ENCODE measurements at places on chromosomes 3 and 15.

DNA sequence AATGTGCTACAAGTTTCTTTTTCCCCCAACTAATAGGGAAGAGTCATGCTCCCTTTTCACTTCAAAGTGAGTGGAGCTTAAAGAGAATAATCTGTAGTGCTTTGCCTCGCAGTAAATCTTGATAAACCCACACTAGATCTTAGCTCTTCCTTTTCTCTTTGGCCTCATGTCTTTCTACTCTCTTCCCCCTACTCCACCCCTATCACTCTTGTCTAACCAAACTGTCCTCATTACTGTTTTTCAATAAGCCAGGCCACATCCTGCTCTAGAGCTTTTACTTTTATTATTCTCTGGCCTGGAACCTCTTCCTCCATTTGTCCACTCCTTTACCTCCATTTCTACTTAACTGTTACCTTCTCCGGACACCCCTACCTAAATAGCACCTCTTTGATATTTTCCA, 291.0 kb upstream of the SATB1 start:
- no peak for DNase-seq

DNA sequence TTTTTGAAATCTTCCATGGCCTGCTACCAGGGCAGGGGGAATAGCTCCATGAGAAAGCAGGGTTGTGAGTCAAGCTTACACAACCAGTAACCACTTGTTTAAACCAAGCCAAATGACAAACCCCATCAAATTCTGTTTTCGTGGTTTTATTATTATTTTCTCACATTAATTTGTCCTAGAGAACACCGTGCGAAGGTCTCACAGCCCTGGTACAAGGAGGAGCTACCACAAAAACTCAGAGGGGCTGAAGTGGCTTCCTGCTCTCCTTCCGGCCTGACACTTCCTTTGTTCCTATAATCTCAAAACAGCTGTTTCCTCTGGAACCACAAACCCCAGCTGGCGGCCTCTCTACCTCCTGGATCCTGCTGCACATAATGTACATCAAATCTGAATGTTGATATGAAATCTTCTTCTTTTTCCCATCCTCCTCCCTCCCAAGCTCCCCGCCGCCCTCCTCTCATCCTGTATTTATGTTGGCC, 375.9 kb downstream of the MCTP2 start:
- DNase-seq: no peak

- DNase-seq: peak; percentile 16
These were observed 246.5 kb downstream of the ROBO1 start for GRCh38 chr3:79521221-79521848.

GRCh38 chr15:73305331-73306211, 63.2 kb downstream of the HCN4 start:
- DNase-seq: peak; percentile 20

- no peak for DNase-seq
These were observed 7.5 kb downstream of the C3orf22 start for GRCh38 chr3:126551121-126551838.

DNA sequence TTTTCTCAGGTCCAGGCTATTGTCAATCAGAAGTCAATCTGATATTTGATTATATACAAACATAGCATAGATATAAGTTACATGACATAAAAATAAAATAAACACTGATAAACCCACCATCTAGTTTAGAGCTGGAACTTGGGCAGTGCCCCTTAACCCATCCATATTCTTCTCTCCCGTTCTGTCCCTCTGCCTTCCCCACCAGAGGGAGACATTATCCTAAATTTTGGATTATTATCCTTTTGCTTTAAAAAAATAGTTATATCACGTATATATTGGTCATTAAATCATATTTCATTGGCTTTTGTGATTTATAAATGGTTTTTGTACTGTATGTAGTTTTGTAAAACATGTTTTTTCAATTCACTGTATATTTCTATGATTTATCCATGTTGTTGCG, 107.9 kb downstream of the GMPS start:
- DNase-seq: no peak

GRCh38 chr3:25723802-25724201, 59.1 kb upstream of the TOP2B start:
- DNase-seq: no peak

DNA sequence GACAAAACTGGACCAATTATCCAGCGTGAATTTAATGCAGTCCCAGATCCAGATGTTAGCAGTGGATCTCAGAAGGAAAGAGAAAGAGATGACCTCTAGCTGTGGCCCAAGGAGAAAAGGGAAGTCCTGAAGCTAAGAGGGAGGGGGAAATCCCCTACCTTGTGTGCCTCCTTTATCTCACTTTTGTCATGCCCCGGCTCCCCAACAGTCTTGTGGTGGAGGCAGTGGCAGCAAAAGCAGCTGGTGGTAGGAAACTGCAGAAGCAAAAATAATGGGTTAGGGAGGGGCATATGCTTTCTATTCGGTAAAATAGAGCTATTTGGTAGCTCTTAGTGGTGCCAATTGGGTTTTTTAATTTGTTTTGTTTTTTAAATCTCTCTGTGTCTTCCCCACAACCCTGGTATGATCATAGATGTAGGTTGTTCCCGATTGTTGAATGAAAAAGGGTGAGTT, 56.5 kb downstream of the MCTP2 start:
- no peak for DNase-seq

DNA sequence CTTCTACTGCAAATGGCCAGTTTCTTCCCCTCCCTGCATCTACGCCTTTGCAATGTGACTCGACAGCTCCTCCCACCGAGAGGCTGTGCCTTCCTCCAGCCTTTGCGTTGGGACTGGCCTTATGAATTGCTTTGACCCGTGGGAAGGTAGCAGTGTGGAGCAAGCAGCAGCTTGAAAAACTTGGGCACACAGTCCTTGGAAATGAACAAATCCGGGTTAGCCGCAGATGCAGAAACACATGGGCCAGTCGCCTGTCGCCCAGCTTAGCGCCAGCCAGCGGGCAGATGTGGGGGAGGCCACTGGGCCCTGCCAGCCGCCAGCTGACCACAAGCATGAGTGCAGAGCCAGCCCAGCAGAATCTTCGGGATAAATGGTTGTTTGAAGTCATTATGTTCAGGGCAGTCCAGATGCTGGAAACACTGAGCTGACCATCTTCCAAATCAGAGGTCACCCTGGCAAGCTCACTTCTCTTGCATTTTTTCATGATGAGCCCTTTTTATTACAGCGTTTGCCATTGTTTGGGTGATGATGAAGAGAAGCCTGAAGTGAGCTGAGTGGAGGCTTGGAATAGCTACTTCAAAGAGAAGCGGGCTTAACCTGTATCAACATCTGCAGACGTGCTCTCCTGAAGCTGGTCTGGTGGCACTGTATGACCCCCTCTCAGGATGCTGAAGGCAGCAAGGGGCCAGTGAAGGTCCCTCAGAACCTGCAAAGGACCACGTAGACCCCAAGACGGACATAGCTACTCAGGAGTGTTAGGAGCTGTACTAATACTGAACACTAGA, 9.8 kb downstream of the SELENOS start:
- no peak for DNase-seq

GRCh38 chr3:135034291-135034768, 239.3 kb downstream of the EPHB1 start:
- DNase-seq: peak; percentile 9

GRCh38 chr3:96300743-96301142, 513.7 kb upstream of the EPHA6 start:
- no peak for DNase-seq

- DNase-seq: no peak
These were observed 9.9 kb downstream of the MB21D2 start for GRCh38 chr3:192907784-192908183.

DNA sequence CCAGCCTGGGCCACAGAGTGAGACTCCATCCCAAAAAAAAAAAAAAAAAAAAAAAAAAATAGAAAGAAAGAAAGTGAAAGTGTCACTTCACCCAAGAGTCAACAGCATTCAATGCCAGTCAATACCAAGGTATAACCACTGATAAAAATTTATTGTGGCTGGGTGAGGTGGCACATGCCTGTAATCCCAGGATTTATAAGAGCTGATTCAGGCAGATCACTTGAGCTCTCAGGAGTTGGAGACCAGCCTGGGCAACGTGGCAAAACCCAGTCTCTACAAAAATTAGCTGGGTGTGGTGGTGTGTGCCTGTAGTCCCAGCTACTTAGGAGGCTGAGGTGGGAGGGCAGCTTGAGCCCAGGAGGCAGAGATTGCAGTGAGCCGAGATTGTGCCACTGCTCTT, 46.5 kb upstream of the PIK3CB start:
- no peak for DNase-seq

- DNase-seq: no peak
These were observed 84.1 kb upstream of the LINGO1 start for GRCh38 chr15:77716632-77717332.

DNA sequence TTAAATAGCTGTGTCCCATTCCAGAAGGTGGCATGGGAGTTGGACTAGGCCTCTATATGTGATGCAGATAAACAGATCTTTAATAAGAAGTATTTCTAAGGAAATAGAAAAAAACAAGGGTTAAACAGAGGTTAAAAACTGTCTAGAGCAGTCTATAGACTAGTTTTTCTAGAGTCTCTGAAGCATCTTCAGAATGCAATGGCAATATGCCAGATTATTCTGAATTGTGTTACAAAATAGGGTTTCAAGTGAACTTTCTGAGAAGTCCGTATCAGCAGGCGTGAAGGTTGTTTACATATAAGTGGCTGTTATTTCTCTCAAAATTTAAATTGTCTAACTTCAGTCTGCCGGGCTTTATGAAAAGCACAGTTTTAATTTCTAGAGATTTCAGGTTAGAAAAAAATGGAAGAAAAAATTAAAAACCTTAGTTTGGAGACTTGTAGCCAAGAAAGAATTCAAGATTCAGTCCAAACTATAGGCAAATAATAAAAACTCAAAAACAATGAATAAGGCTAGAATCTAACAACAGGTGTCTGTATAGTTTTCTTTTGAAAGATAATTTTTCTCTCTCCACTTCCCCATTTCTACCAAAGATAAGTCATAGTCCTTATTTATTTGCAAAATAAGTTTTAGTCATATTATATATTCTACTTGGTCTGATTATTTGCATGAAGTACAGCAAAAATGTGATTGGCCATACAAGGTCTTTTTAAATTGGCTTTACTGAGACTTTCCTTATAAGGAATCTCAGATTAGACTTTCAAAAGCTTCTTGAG, 55.2 kb downstream of the OSTN start:
- DNase-seq: no peak

GRCh38 chr3:99638167-99638948, at the start of gene COL8A1:
TSS of gene COL8A1 (plus strand) at chr3:99638594. CDS start at chr3:99790683, 152,089 bp downstream.
- no peak for DNase-seq

DNA sequence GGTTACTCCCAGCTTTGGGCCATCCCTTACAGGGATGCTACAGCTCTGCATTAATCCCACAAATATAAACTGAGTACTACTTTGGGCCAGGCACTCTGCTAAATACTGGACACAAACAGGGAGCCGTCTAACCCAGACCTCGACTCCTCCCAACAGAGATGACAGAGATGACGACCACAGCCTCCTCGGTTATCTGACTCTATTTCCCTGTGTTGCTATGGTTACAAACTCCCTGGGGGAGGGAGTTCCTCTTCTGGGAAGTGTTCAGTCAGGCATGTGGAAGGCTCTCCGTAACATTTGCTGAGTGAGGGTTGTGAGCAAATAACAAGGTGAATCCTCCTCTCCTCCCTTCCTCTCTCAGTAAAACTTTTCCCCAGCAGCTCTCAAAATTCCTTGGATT, 6.7 kb upstream of the CMTM7 start:
- DNase-seq: no peak

DNA sequence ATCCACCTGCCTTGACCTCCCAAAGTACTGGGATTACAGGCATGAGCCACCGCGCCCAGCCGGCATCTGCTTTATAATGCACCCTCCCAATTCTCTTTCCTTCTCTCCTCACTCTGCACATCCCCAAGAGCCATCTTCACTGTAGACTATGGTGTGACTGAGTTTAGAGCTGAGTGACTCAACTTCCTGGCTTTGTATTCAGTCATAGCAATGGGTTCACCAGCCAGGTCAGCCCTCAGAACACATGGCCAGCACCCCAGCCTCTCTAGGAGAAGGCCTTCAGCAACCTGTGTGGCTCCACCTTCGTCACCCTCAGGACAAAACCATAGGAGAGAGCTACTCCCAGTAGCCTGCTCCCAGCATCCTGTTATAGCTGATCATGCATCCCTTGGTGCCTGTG, 33.0 kb downstream of the ARID3B start:
- DNase-seq: no peak

GRCh38 chr3:78724859-78725258, 1042.9 kb downstream of the ROBO1 start:
- no peak for DNase-seq

DNA sequence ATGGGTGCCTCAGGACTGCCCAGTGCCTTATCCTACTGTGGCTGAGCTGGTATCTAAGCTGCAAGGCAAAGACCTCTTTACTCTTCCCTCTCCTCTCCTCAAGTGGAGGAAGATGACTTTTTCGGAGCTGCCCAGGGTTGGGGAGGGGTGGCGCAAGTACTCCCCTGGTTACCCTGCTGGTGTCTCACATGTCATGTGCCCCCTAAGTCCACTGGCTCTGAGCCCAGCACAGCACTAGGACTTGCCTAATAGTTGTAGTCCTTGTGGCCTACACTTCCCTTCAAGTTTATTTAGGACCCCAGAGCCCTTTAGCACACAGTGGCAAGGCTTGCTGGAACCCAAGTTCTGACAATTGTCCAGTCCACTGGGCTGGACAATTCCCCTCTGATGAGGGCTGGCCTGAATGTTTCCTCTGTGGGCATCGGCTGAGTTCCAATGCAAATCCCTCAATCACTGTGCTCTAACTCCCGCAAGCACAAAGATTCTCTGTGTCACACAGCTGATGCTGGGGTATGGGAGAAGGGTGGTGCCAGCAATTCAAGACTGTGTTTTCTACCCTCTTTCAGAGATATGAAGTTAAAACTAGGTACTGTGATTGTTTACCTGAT, 60.4 kb downstream of the UQCC5 start:
- no peak for DNase-seq

DNA sequence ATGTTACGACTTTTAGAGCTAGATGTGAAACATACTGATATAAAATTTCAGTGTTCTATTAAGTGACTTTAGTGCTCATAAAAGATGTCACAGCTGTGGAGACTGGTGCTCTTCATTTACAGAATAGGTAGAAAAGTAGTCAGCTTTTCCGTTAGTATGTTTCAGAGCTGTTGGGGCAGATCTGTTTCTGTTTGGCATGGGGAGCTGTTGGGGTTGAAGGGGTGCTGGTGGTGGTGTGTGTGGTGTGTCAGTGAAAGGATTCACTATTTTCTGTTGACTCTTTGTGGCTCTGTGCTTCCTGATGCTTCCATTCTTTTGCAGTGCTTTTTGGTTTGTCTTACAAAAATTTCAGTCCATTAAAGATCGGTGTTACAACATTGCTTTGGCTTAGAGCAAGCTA, 3.2 kb downstream of the UBE2E2 start:
- no peak for DNase-seq

DNA sequence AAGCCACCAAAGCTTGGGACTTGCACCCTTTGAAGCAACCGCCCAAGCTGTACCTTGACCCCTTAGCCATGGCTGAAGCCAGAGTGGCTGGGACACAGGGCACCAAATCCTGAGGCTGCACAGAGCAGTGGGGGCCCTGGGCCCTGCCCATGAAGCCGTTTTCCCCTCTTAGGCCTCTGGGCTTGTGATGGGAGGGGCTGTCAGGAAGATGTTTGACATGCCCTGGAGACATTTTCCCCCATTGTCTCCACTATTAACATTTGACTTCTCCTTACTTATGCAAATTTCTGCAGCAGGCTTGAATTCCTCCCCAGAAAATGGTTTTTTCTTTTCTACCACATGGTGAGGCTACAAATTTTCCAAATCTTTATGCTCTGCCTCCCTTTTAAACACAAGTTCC, 522.2 kb downstream of the EDEM1 start:
- DNase-seq: no peak

- no peak for DNase-seq
These were observed 41.0 kb upstream of the B3GNT5 start for GRCh38 chr3:183212096-183212495.

GRCh38 chr3:46932455-46933225, 43.9 kb downstream of the CCDC12 start:
- DNase-seq: no peak

GRCh38 chr3:37812499-37812896, 49.2 kb upstream of the CTDSPL start:
- no peak for DNase-seq

Data from epithelial cell of proximal tubule (primary cell).